ENCODE measurements at places on chromosomes 11 and 22. TPM values are rescaled to one million over a fixed set of nuclear protein-coding genes. Genes with fewer than 3 reads are reported as not detected.

DNA sequence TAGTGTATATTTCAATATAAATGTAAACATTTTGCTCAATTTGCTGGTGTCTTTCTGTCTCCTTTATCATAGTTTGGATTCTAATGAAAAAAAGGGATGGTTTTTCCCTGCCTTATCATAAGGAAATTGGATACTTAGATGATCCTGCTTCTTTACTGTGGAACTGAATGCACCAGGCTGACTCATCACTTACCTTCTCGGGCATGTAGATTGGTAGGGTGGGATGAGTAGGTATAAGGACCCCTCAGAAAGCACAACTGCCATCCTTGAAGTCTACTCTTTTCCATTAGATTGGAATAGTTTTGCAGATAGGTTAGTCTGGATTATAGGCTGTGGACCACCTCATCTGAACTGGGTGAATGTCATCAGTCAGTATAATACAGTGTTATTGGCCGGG lies 7.5 kb upstream of the SIDT2 start:
- H3K27ac ChIP-seq = no peak overlapping the region
- DNase-seq = no peak
- H3K27me3 ChIP-seq = no peaks in the 10 kb centered on the region
- peaks cover 48% of the 10 kb centered on the region for H3K4me1 ChIP-seq
- peaks cover 29% of the 10 kb centered on the region for H3K36me3 ChIP-seq

GRCh38 chr22:17149076-17149815 lies 9.8 kb downstream of the HDHD5 start:
- no peak for DNase-seq
- H3K36me3 ChIP-seq = peaks cover 8% of the 10 kb centered on the region
- peaks cover 13% of the 10 kb centered on the region for H3K4me1 ChIP-seq
- no peak overlapping the region for H3K4me3 ChIP-seq
- H3K27me3 ChIP-seq = no peaks in the 10 kb centered on the region

The RBM7 gene
- 27.9 TPM for total RNA-seq

- no peak overlapping the region for H3K4me3 ChIP-seq
- peaks cover 24% of the 10 kb centered on the region for H3K4me1 ChIP-seq
- peak overlapping the region; percentile 100 for H3K27ac ChIP-seq
Observed at GRCh38 chr11:65429068-65429681, 6.6 kb downstream of the NEAT1 start.

- no peak for DNase-seq
- H3K4me3 ChIP-seq = no peak overlapping the region
- H3K36me3 ChIP-seq = no peaks in the 10 kb centered on the region
Observed at GRCh38 chr11:27388869-27389268, 25.9 kb upstream of the CCDC34 start.

The IGSF22 gene
- total RNA-seq = not detected

The PRG2 gene
- 0.81 TPM for total RNA-seq

DNA sequence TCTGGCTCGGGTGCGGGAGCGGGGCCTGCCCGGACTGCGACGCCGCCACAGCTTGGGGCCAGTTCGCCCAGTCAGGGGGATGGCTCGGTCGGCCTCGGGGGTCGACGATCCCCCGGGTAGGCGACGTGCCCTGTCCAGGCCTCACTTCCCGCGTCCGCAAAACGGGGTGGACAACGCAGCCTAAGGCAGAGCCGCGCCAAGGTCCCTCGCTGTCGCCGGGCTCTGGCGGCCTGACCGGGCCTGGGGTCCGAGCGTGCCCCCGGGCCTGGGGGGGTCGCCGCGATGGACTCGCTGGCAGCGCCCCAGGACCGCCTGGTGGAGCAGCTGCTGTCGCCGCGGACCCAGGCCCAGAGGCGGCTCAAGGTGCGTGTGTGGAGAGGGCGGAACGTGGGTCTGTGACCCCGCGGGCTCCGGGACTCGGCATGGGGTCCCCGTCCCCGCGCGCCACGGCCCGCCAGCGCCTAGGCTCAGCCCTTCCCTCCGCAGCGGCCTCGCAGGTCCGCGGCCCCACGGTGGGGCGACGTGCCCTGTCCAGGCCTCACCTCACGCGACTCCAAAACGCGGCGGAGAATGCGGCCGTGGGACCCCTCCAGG lies 4.2 kb downstream of the SEPTIN5 start:
- H3K27me3 ChIP-seq = no peaks in the 10 kb centered on the region
- DNase-seq = no peak
- peaks cover 40% of the 10 kb centered on the region for H3K4me1 ChIP-seq
- peak overlapping the region; percentile 20 for H3K4me3 ChIP-seq
- no peaks in the 10 kb centered on the region for H3K36me3 ChIP-seq

The ZBTB16 gene
- total RNA-seq = 0.30 TPM

GRCh38 chr22:35439365-35439717 lies 39.4 kb downstream of the MCM5 start:
- H3K27me3 ChIP-seq = no peaks in the 10 kb centered on the region
- no peak overlapping the region for H3K27ac ChIP-seq
- H3K4me3 ChIP-seq = no peak overlapping the region
- DNase-seq = no peak
- H3K36me3 ChIP-seq = no peaks in the 10 kb centered on the region
- no peaks in the 10 kb centered on the region for H3K4me1 ChIP-seq

- DNase-seq = no peak
- H3K27ac ChIP-seq = no peak overlapping the region
- H3K36me3 ChIP-seq = no peaks in the 10 kb centered on the region
- H3K4me1 ChIP-seq = no peaks in the 10 kb centered on the region
Observed at GRCh38 chr11:59973097-59973496, 9.3 kb downstream of the OOSP4A start.

The CDC42BPG gene
- 30.1 TPM for total RNA-seq

- H3K27me3 ChIP-seq = no peaks in the 10 kb centered on the region
- no peak for DNase-seq
- no peaks in the 10 kb centered on the region for H3K4me1 ChIP-seq
- H3K27ac ChIP-seq = no peak overlapping the region
Observed at GRCh38 chr11:44267006-44267749, 42.8 kb downstream of the ALX4 start.

The SERHL2 gene
- total RNA-seq = not detected

The SYT9 gene
- not detected for total RNA-seq

The RCOR2 gene
- total RNA-seq = 10.8 TPM

GRCh38 chr11:108587109-108587508 lies 6.5 kb downstream of the EXPH5 start:
- no peak overlapping the region for H3K4me3 ChIP-seq
- DNase-seq = no peak
- peaks cover 5% of the 10 kb centered on the region for H3K4me1 ChIP-seq
- H3K27ac ChIP-seq = no peak overlapping the region

- no peaks in the 10 kb centered on the region for H3K4me1 ChIP-seq
- no peak overlapping the region for H3K27ac ChIP-seq
- no peak overlapping the region for H3K4me3 ChIP-seq
- no peaks in the 10 kb centered on the region for H3K27me3 ChIP-seq
Observed at GRCh38 chr22:39656495-39657490, 86.2 kb downstream of the CACNA1I start.

Measured in HCT116 (cell line).